Pons (tissue), 1 donor: ENCODE measurements at places on chromosomes 3 and 15.

- no peak for DNase-seq
Observed at GRCh38 chr3:48248095-48248850, 7.4 kb downstream of the ZNF589 start.

DNA sequence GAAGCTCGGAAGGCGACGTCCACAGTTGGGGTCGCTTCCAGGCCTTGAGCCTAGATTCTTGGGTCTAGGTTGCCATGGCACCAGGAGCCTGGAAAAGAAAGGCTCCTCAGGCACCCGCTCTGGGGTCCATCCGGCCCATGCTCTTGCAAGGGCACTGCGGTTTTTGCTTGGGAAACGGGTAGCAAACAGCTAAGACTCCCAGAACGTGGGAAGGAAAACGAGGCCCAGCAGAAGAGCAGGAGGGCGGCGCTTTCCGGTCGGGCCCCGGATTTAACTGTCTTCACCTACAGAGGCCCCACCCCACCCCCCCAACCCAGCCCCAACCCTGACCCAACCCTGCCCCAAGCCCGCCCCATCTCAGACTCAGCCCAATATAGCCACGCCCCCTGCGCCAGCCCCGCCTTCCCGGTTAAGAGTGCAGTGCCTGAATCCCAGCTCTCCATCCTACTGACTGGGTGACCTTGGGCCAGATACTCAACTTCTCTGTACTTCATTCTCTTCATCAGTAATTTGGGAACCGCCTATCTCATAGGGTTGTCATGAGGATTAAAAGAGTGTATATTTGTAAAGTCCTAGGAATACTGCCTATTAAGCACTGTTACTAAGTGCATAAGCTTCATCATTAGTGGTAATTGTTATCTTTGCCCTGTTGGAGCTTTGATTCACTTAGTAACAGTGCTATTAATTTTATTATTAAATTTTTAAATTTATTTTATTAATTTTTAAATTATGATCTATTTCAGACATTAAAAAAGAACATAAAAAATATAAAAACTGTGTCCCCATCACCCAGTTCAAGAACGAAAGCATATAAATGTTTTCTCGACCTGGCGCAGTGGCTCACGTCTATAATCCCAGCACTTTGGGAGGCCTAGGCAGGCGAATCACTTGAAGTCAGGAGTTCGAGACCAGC is 28.4 kb upstream of the SMAD6 start:
- DNase-seq = no peak

GRCh38 chr3:177281292-177282118 is 84.2 kb upstream of the TBL1XR1 start:
- DNase-seq = no peak

GRCh38 chr3:120339362-120339761 is 9.8 kb downstream of the LRRC58 start:
- DNase-seq = no peak

DNA sequence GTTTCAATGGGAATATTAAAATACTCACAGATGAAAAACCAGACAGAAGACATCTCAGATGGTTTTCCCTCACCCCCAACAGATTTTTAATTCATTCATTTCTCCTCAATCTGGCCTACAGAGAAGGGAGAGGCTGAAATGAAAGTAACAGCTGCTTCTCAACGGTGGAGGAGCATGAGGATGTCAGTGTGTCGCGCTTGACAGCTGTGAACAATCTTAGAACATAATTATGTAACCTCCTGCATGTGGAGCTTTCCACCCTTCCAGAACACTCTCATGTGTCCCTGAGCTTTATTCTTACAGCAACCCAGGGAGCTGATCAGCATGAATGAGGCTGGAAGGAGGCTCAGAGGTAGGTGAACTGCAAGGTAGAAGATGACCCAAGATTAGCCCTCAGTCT is 52.7 kb downstream of the MB21D2 start:
- DNase-seq = no peak

DNA sequence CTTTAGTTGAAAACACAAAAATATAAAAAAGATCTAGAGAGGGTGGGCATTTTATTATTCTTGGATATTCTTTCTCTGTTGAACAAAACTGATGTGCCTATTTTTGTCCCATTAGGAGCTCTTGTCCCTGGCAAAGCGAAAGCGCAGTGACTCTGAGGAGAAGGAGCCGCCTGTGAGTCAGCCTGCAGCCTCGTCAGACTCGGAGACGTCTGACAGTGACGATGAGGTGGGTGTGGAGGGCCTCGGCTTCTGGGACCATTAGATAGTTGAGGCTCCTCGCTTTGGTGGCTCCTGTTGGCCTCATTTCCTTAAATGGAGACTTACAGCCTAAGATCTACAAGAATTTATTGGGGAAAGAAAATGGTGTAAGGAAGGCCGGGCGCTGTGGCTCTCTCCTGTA is 21.3 kb downstream of the RTF1 start:
- no peak for DNase-seq

DNA sequence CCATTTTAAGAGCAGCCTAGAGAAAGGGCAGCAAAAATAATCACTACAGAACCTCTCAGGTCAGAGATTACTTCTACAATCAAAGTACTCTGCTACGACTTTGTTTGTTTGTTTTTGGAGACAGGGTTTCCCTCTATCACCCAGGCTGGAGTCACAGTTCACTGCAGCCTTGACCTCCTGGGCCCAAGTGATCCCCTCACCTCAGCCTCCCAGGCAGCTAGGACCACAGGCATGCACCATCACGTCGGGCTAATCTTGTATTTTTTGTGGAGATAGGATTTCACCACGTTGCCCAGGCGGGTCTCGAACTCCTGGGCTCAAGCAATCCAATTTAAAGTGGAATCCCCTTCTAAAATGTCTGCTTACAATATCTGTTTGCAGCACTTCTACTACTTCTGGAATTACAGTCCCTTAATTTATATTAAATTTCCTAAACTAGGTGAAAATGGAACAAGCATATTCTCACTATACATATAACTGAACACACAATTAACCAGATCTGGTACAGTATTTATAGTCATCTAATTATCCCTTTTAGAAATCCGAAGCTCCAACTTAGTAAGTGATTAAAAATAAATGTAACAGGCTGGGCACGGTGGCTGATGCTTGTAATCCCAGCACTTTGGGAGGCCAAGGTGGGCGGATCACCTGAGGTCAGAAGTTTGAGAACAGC is 4.4 kb downstream of the UACA start:
- DNase-seq = no peak

DNA sequence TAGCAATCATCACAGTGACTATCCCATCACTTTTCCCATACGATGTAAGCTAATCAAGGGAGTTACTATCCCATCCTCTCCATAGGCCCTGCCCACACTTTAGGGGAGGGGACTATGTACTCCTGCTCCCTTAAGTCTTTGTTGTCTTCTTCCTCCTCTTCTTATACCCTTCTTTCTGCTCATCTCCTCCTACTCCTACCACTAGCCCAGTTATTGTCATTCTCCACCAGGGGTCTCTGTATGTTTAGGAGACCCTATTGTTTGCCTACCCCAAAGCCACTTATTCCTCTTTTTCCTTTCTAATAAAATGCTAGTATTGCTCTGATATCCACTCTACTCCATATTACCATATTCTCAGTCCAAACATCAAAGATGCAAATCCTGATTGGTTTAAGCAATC is 27.8 kb downstream of the STAC start:
- DNase-seq = no peak

DNA sequence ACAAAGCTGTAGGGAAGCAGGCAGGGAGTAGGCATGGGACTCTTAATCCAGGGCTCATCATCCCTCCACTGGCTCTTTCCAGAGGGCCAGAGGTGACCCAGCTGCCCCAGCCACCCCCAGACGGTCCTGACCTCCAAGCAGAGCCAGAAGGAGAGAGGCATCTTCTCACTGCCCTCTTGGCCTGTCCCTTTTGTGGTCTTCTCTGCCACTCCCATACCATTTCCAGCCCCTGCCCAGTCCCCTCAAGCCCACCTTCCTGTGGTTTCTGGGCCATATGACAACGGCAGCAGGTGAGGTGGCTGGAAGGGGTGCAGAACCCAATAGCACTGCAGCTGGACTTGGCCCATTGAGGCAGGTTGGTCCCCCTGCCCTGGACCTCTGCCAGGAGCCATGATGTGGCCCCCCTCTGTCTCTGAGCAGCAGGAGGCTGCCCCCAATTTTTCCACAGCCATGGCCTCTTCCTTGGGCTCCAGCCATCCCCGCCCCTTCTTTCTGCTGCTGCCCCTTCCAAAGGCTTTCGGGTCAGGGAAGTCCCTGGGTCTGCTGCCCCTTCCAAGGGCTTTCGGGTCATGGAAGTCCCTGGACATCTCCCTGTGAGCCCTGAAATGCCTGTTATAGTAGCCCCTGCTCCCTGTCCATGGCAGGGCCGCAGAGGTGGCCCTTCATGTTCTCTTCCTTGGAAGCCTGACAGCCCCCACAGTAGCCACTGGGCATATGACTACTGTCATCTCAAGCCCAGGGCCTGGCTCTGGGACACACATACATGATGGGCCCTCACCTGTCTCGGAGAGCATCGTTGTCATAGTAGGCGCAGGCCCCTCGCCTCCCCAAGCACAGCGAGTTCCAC is 39.5 kb upstream of the RAB6B start:
- DNase-seq = no peak

GRCh38 chr3:150975992-150976368 is 3.5 kb upstream of the CLRN1 start:
- DNase-seq = no peak

GRCh38 chr3:29976871-29977270 is 629.5 kb upstream of the TGFBR2 start:
- no peak for DNase-seq

DNA sequence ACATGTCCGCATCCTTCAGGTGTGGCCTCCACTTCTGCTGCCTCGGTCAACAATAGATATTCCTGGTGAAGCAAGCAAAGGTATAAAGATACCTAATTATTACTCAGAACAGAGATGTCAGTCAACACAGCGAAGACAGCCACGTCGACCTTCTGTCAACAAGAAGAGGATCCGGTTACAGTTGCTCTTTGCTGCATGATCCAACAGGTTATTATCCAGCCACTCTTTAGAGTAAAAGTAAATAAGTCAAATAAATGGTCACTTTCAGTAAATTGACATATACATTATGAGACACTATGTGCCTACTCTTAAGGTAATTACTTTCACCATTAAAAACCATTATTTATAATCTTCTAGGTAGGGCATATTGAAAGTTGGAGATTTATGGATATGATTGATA is 356.8 kb upstream of the ATP11B start:
- DNase-seq = no peak

DNA sequence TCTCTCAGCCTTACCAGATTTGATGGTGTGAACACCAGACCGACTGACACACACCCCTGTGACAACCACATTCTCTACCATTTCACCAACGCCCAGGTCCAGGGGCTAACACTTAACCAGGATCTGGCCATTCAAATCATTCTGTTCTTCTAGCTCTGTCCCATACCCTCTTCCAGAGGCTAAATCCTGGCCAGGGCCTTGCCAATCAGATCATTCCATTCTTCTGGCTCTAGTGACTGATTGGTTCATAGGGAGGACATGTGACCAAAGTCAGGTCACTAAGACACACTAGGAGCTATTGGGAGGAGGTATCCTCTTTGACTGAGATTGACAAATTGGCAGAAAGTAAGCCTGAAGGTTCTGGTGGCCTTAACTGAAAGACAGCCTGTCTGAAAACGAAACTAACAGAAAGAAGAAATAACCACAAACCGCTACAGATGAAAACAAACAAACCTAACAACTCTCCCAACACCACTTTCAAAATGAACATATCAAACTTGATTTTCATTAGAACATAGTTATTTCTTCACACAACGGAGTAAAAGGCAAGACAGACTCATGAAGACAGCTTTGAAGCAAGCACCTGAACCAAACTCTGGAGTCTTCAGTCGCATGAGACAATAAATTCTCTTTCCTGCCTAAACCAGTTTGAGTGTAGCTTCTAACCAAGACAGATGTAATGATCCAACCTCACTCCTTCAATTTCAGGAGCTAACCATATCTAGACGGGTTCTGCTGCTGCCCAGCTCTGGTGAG is 68.5 kb downstream of the TRANK1 start:
- DNase-seq = peak; percentile 67

DNA sequence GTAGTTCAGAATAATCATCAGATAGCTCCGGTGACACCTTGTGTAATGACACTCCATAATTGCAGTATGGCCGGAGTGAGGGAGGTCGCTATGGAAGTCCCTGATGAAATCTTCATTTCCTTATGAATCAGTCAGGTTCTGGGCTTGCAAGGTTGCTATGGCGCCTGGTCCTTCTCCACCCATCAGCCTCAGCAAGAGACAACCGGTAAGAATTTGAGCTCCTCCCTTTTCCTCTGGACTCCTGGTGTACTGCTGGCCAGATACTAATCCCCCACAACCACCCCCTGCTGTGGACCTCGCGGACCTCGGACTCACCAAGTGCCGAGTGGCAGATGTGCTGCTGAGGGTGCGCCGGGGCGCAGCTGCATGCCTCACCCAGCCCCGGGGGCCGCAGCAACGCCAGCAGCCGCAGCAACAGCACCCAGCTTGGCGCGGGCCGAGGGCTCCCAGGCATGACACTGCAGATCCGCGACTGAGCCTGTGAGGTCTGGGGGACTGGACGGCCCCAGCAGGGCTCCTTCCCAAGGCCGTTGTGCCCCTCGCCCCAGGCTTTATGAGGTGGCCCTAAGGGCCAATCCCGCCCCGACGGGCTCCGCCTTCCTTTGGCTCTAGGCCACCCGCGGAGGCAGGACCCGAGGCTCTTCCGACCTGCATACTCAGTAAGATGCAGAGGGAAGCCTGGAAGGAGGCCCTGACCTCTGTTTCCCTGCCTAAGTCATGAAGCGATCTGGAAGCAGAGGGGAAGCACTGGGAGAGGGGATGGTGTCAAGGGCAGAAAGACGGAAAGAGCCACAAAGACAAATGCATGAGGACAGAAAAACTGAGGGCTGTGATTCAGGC is at the start of gene TIMP4:
Gene TIMP4 (minus strand): TSS at position 526 of the 840 bp plus-strand sequence. CDS start 72 bp downstream, at position 454.
- DNase-seq = no peak

- DNase-seq = no peak
Observed at GRCh38 chr3:190586631-190587011, 72.7 kb downstream of the IL1RAP start.

DNA sequence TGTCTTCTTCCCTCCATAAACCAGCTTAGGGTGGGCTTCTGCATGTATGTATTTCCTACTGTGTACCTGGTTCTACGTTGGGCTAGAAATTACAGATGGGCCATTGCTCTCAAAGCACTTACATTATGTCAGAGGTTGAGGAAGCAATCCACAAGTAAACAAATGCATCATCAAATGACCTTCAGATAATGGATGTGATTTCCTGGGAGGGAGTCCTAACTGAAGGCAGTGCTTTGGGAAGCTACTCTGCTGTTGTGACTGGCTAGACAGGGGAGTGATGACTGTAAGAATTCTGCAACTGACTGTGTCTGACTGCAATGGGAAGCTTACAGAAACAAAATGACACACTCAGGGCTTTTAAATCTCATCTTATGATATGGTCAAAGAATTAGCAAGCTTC is 71.0 kb upstream of the PRR23E start:
- no peak for DNase-seq

- no peak for DNase-seq
Observed at GRCh38 chr3:38148311-38148882, 9.9 kb downstream of the MYD88 start.

- DNase-seq = no peak
Observed at GRCh38 chr15:36109943-36110658, 469.3 kb upstream of the CDIN1 start.

DNA sequence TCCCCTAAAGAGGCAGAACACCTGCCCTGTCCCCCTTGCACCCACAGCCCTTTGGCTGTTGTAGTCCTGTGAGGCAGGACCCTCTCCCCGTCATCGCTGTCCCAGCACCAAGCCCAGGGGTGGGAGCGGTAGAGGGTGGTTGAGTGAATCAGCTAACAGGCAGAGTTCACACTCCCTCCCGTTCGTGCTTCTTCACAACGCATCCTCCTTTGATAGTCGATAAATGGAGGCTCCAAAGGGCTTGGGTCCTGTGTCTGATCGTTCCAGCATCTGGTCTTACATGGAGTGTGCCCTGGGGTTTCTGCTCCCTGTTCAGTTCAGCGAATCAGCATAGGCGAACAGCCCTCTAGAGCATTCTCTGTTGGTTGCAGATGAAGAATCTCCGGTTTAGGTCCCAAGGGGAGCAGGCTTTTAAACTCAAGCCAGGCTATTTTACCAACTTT is 820 bp upstream of the HMCES start:
- peak; percentile 28 for DNase-seq
